ENCODE measurements at places on chromosomes 1 and 21.

DNA sequence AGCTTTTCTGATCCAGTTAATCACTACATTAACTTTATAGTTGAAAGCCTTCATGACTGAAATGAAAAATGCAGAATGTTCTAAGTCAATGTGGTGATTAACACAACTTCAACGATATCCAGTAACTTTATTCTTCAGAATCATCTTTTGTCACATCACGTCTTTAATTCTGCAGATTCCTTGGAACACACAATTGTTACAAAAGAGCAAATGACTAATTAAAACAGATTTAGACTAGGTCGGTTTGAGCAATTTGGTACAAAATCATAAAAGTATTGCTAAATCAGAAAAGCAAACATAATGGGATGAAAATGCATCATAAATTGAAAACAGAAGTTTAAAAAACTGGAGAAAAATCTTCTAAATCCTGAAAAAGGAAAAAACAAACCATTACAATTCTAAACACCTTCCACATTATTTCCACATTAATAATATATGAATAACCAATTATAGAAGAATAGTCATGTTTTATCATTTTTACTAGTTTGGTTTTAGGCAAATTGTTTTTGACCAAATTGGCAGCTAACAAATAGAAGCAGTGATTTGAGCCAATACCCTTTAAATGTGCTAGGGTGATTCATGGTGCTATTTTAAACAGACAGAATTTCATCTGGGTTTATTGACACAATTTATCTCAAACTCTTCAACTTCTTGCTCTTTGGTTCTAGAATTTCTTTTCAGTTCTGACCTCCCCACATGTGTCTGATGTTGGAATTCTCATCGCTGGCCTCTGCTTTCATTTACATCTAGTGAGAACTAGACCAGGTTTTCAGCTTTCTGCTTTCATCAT, 468.1 kb upstream of the PTBP2 start:
- no peak for DNase-seq

GRCh38 chr1:13892198-13892597, 192.2 kb downstream of the PRDM2 start:
- DNase-seq: no peak

DNA sequence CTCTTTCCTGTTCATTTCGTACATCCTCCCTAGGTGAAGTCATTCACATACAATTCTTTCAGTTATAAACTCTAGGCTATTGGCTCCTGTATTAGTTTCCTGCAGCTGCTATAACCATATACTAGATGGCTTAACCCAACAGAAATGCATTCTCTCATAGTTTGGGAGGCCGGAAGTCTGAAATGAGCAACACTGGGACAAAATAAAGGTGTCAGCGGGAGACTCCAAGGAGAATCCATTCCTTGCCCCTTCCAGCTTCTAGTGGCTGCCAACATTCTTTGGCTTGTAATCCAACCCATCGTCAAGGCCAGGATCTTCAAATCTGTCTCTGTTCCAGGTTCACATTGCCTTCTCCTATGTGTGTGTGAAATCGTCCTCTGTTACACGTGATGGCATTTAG, 71.3 kb downstream of the TOR3A start:
- no peak for DNase-seq

DNA sequence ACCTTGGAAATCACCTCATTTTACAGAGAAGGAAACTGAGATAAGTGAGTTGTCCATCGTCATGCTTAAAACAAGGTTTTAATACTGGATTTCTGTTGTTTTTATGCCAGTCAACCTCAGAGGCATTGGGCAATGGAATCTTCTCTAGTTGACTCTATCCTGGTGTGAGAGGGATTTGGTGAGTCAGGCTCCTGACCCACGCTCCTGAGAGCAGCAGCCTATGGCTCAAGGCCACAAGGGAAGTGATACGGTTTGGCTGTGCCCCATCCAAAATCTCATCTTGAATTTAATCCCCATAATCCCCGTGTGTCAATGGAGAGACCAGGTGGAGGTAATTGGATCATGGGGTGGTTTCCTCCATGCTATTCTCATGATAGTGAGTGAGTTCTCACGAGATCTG, 90.1 kb downstream of the TLR5 start:
- DNase-seq: no peak

DNA sequence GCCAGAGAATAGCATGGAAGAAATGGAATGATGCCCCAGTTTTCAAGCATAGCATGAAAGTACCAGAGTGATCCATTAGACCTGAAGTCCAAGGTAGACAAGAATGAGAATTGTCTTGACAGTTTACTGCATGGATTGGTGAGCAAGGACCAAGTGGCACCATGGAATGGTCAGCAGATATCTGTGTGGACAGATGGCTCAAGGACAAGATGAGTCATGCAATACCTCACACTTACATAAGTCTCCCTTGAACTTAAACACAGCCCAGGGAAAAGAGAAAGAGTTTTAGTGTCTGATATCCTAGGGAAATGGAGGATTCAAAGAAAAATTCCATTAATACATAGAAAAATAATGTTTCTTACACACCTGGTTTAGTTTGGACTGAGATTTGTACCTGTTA, 195.2 kb downstream of the MRPL39 start:
- DNase-seq: no peak

DNA sequence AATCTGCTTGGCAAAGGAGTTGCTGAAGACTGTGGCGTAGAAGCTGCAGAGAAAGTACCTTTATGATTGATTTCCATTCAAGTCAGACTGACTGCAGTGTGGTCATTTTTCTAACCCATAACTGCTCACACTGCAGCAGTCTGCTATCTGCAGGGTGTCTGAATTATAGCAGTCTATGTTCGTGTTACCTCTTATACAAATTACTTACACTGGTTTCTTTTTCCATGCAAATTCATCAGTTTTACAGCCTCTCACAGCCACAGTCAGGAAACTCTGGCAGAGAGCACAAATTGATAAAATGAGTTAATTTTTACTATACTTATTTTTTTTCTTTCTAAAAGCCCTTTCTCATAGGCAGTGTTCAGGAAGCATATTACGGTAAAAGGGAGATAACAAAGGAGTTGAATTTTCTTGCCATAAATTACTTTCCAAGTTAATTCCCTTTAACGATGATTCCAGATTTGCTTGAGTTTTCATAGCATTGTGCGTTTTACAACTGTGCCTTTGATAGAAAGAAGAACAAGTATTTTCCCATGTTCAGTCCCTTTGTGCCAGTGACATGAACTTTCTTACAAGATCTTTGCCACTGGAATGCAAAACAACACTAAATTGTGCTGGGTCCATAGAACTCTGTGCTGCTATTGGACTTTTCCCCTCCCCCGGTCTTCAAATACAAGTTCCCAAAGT, 261.5 kb downstream of the NFIA start:
- no peak for DNase-seq

- DNase-seq: no peak
Observed at GRCh38 chr1:9302745-9303524, 10.2 kb downstream of the SPSB1 start.

DNA sequence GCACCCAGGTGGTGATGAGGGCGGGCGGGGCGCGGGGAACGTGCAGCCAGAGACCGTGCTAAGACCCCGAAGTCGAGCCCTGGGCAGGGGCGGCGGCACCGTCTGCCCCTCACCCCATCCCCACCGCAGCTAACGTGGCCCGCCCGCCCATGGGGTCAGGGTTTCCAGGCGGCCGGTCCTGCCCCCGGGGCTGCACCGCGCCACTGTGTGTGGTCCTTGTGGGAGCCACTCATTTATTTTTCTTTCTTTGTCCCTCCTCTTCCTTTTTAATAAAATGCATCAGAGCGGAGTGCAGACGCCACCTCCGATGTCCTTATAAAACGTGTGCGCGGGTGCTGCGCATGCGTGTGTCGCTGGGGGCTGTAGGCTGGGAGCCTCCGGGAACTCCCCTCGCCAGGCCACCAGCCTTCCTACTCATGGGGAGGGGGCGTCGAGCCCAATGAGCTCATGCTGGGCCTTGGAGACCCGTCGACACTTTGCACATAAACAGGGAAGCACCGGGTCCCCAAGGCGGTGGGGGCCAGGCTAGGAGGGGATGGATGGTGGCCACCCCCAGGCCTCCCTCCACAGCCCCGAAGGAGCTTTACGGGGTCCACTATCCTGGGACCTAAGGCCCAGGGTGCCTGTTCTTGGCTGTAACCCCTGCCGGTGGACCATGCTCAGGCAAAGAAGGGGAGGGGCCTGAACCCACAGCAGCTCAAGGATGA, 59.9 kb downstream of the WNT9A start:
- DNase-seq: peak; percentile 64

GRCh38 chr1:107187399-107187798, 46.6 kb downstream of the NTNG1 start:
- no peak for DNase-seq
